Naive B cell (primary cell): ENCODE measurements at places on chromosomes 5 and 9.
A peak's percentile ranks its signal among the peaks of the same experiment; 100 is the strongest.

- peak; percentile 92 for DNase-seq
Measured at GRCh38 chr5:138213161-138214029, at the start of gene CDC23. TSS of gene CDC23 (minus strand) at chr5:138213323. CDS start at chr5:138213312, 11 bp downstream.

GRCh38 chr9:99076483-99077171, 28.3 kb upstream of the TGFBR1 start:
- peak; percentile 26 for DNase-seq

GRCh38 chr5:16791904-16792597, 144.0 kb downstream of the MYO10 start:
- DNase-seq, result no peak

- peak; percentile 28 for DNase-seq
Measured at GRCh38 chr5:141878186-141878710, at the start of gene PCDH1. TSS of gene PCDH1 (minus strand) at chr5:141878410. CDS start at chr5:141878262, 148 bp downstream.

GRCh38 chr5:78566747-78567425, 81.7 kb downstream of the LHFPL2 start:
- DNase-seq, result no peak

GRCh38 chr5:143557061-143557818, 153.8 kb upstream of the NR3C1 start:
- no peak for DNase-seq

DNA sequence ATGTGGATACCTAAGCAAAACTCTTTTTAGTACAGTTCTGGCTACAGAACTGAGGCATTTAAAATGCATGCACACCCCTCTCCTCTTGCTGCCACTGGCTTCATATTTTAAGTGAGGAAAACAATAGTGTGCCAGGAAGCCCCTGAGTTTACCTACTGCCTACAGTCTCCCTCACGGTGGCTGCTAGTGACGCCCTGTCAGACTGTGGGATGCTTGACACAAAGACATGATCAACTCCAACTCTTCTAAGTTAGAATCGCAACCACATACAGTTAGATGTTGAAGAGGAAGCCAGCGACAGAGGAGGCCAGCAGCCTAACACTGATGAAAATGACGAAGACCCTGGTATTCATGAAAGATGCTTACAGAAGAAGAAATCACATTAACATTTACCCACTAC, 1.3 kb downstream of the SEC16A start:
- no peak for DNase-seq

GRCh38 chr5:132354381-132355139, 14.9 kb upstream of the SLC22A5 start:
- DNase-seq, result no peak

- no peak for DNase-seq
Measured at GRCh38 chr5:174844971-174845370, 120.6 kb downstream of the MSX2 start.

GRCh38 chr5:57176350-57176857, 2.5 kb downstream of the GPBP1 start:
- DNase-seq, result no peak

DNA sequence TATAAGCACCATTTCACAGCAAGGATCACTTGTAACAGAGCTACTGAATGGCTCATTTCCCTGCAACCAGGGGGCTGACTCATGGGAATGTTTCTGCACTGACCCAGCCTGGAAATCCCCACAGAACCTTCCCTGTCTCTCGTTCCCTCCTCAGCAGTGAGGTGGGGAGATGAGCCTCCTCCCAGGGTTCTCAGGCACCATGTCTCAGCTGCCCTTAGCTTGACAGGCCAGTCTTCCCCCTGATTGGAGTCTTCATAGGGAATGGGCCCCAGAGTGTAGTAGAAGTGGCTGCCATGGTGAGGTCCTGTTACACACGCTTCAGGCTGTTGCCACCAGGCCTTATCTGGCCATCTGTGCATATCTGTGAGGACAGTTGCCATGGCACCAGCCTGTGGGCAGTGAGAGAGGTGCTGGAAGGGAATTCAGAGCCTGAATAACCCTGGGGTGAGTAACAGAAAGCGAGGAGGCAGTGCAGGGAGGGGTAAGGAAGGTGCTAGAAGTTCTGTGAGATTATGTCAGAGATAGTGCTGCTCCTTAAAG, 324.4 kb downstream of the ENC1 start:
- DNase-seq, result no peak

- DNase-seq, result no peak
Measured at GRCh38 chr9:13264788-13265187, 14.7 kb downstream of the MPDZ start.

GRCh38 chr5:51604324-51604723, 221.1 kb downstream of the ISL1 start:
- no peak for DNase-seq

- DNase-seq, result peak; percentile 77
Measured at GRCh38 chr9:127980060-127980705, 606 bp downstream of the EEIG1 start.

GRCh38 chr5:38364825-38365224, 106.5 kb downstream of the EGFLAM start:
- no peak for DNase-seq

GRCh38 chr5:169354263-169354662, 53.3 kb upstream of the SLIT3 start:
- no peak for DNase-seq

DNA sequence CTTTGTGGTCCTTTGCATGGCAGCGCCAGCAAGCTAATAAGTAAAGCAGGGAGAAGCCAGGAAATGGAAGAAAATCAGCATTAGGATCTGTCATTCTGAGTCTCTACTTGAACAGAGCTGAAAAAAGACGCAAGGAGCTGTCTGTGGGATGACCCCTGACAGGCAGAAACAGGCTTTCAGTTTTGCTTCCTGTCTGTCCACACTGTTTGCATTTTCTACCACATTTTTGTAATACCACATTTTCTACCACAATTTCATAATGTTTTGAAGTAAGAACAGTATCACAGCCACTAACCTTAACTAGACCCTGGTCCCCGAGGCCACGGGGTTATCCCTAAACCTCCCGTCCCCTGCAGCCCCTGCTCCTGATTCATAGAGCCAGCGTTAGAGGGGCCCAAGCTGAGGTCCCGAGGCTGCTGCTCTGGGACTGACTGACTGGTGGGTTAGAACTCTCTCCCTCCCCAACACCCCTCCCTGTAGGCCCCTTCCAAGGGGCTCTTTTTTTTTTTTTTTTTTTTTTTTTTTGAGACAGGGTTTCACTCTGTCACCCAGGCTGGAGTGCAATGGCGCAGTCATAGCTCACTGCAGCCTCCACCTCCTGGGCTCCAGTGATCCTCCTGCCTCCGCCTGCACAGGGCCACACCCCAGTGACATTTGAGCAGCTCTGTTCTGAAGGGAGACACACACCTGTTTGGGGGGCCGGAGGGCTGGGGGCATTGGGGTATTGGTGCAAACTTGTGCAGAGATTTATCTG, 4.0 kb upstream of the CLIC3 start:
- DNase-seq, result peak; percentile 55

DNA sequence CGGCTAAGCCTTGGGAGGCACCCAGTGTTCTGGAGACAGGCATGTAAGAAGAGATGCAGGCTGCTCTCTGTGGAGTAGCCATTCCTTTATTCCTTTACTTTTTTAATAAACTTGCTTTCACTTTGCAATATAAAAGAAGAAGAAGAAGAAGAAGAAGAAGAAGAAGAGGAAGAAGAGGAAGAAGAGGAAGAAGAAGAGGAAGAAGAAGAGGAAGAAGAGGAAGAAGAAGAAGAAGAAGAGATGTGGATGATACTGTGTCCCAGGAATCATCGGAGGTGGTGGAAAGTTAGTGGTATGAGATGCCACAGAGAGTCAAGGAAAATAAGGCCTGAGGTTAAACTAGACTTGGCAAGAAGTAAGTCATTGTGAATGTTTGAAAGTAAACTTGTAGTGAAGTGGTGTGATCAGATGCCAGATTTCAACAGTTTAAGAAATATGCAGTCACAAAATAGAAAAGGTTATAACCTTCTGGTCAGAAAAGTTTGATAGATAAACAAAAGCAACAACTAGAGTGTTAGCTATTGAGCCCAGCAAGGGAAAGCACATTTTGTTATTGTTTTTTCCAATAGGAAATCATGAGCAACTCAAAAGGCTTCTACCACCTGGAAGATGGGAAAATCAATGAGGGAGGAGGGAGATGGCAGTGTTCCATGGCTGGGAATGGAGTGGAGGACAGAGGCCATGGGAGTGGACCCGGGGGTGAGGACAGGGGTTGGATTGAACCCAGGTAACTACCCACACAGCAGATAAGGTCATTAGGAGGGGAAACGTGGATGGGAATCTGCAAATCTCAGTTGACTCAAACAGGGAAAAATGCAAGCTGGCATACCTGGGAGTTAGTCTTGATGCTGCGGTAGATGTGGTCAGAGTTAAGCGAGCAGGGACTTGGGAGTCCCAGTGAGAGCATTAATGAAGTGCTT, 16.8 kb downstream of the AOPEP start:
- no peak for DNase-seq

DNA sequence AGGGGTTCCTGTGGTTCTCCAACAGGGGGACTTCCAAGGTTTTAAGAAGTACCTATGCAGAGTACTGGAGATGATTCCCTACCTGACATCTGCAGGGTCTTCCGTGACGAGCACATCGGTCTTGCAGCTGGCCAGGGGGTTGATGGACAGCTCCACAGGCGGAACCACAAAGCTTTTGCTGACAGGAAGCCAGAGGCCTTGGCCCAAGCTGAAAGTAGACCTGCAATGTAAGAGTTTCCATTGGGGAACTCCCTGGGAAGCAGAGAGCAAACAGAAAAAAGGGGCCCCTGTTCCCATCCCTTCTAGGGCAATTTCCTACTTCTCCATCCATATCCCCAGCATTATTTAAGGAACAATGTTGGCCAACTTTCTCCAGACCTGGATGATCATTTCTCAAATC, 288.0 kb downstream of the TRIM32 start:
- DNase-seq, result no peak

- no peak for DNase-seq
Measured at GRCh38 chr9:33429256-33429985, 18.0 kb downstream of the AQP3 start.

DNA sequence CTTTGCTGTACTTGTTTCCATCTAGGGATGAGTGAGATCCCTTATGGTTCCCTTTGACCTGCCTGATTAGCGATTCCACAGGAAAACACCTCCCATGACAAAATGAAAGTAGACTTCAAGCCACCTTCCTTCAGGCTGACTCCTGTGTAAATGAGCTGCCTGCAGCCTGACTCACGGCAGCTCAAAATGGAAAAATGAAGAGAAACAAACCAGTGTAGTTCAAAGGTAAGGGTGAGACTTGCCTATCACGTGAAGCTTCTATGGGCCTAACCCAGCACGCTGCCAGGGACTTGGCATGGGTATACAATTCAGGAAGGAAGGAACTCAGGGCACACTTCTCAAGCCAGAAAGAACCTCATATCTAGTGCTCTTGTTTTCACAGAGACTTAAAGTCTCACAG, 110.1 kb upstream of the LRRTM2 start:
- DNase-seq, result no peak

DNA sequence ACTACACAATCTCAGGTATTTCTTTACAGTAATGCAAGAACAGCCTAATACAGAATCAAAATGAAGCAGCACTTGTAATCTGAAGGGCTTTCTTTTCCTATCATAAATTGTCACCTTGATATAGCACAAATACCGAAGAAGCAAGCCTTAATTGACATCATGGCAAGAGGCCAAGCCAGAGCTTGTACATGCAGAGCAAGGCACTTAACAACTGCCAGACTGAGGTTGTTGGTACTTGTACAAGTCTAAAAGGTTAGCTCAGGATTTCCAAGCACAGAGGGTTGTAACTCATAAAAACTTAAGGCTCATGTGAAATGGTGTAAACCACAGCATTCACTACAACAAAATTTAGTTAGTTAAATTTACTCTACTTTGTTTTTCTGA, 158.8 kb upstream of the SPEF2 start:
- no peak for DNase-seq

- DNase-seq, result no peak
Measured at GRCh38 chr5:135878156-135878620, 17.5 kb downstream of the IL9 start.

GRCh38 chr9:137353223-137354152, 51.4 kb upstream of the NRARP start:
- DNase-seq, result no peak

- no peak for DNase-seq
Measured at GRCh38 chr9:14007190-14007769, 306.7 kb downstream of the NFIB start.

DNA sequence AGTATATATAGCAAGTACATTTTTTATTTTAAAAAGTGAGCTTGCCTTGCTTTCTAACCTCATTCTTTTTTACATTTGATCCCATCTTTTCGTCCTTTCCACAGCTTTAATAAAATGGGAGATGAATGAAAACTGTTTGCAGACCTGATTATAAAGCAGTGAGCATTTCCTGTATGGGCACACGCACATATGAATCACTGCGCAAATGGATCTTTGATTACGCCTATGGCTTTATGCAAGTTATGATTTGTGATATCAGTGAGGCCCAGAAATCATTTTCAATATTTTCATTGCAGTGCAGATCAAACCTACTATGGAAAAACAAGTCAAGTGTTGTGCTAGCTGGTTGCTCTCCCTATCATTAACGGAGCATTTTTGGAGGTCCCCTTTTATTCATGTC, 1073.0 kb downstream of the MAT2B start:
- no peak for DNase-seq

- no peak for DNase-seq
Measured at GRCh38 chr5:129041196-129041881, 53.2 kb upstream of the ISOC1 start.

DNA sequence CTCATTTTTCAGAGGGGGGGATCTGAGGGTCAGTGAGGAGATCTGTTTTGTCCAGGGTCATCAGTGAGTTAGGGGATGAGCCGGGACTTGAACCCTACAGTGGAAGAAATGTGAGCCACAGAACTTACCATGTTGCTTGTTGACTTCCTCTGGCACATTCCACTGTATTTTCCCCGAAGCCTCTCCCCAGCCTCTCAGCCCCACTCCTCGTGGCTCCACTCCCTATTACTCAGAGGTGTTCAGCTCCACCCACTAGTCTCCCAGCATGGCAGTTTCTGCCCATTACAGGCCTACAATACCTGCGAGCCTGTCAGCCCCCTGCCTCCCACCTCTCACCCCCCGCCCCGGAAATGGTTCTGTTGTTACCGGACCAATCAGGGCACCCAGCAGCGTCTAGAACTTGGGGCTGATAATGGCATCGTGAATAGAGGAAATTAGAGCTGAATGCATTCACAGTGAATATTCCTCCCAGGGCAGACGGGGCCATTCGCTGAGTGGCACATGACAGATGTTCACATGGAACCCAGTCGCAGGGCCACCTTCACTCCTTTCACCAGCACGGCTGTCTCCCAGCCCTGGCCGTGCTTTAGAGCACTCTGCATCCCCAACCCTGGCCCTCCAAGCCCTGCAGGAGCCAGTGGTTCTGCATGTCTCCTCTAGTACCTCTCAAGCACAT, 81.6 kb downstream of the KCNIP1 start:
- no peak for DNase-seq

- DNase-seq, result no peak
Measured at GRCh38 chr5:82312373-82312856, 34.3 kb upstream of the RPS23 start.

GRCh38 chr9:129701054-129701453, 35.6 kb downstream of the PRRX2 start:
- DNase-seq, result no peak
